ENCODE measurements at places on chromosomes 5 and 9.
A peak's percentile ranks its signal among the peaks of the same experiment; 100 is the strongest.

DNA sequence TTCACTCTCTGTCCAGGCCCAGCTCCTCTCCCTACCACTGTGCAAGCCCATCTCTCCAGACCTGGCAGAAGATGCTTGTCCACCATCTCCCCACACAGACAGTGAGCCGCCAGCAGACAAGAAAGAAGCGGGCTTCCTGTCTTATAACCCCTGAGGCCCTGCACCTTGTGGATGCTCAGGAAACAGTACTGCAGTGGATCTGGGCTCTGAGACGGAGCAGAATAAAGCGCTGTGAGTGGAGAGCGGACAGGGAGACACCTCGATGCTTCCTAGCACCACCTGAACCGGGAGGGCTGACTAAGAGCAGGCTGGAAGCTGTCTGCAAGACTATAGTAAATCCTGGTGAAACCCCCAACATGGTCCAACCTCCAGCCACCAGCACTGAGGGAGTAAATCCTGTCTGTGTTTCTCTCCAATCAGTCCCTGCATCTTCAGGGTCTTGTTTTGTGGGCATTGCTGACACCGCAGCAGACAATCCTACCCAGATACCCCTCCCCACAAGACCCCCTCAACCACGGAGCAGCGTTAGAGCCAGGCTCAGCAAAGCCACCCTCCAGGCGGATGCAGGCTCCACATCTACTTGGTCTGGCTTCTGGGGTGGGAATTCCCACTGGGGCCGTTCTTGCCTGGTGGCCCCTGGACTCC lies 18.7 kb downstream of the ORM2 start:
- DNase-seq = no peak

- DNase-seq = no peak
Observed at GRCh38 chr5:154577416-154577815, 99.4 kb upstream of the HAND1 start.

- no peak for DNase-seq
Observed at GRCh38 chr5:166031926-166032325, 2259.5 kb upstream of the WWC1 start.

- no peak for DNase-seq
Observed at GRCh38 chr5:171644536-171644935, 141.1 kb upstream of the SMIM23 start.

DNA sequence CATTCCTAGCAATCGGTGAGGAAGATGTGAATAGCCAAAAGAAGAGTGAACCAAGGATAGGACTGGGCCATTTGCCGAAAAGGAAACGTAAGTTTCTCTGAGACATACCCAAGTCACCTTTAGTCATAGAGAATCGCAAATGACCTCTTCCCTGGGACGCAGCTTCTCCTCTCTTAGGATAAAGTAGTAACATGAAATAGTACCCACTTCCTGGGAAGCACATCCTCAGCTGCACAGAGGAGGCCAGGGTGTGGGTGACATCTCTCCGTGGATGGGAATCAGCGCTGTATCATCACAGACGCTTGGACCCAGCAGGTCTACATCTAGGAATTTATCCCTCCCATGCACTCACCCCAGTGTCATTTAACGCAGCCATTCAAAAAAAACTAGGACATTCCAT lies 120.9 kb upstream of the PHYKPL start:
- DNase-seq = no peak

GRCh38 chr5:82991678-82992323 lies 85.4 kb downstream of the TMEM167A start:
- no peak for DNase-seq

DNA sequence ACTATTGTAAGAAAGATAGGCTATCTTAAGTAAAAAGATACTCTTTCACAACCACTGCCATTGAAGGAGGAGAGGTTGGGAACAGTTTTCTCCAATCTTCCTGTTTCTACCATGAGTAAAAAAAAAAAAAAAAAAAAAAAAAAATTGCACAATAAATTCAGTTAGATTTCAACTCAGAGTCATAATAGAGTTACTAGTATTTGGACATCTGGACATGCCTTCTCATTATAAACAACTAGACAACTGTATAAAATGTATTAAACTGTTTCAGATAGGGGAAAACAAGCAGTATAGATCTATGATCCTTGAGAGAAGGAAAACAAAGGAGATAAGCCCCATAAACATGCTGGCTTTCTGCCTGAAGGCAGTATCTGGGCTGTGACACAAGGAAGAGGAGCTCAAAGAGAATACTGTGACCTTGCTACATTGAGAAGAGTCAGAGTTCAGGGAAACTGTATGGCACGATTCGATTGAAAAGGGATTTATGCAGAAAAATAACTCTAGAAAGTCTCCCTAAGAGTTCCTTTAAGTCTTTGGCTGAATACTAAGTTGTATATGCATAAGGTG lies 249.2 kb upstream of the POU5F2 start:
- DNase-seq = no peak

DNA sequence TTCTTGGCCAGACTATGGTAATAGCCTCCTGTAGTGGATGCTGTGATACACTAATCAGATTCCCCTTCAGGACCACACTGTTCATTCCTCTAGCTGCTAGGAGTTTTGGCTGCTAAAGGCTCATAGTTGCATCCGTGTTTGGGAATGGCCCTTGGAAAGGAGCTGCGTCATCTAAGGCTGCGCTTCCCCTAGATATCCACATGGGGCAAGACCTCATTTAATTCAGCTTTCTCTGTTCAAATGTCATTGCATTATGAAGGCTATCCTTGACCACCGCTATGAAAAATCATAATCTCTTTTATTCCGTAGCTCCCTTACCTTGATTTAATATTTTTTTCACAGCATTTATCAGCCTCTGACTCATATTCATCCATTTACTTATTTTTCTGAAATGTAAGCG lies 258.3 kb upstream of the NR4A3 start:
- no peak for DNase-seq

GRCh38 chr5:130400091-130400490 lies 495.8 kb downstream of the CHSY3 start:
- DNase-seq = no peak

DNA sequence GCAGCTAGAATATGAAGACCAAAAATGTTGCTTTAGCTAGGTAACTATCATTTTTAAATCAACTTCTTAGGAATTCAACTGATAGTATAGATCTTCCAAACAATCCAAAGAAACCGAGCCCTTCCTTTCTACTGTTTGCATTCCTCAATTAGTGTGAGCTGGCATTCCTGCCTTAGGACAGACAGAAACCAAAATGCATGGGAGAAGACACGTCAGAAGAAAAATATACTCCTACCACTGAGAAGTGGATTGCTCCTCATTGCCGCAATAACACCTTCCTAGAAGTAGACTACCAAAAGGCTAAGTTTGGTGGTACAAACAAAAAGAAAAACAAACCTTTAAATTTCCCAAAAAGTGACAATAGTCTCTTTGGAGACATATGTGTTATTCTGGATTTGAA lies 440.0 kb downstream of the SEMA5A start:
- no peak for DNase-seq

DNA sequence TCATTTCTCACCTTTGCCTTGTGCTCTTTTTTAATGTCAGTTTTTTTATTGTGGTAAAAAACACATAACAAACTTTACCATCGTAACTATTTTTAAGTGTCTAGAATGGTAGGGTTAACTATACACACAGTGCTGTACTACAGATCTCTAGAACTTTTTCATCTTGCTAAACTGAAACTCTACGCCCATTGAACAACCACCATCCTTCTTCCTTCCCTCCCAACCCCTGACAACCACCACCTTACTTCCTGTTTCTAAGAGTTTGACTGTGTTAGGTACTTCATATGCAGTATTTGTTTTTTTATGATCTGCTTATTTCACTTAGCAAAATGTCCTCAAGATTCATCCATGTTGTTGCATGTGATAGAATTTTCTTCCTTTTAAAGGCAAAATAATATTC lies 54.9 kb downstream of the PSAT1 start:
- DNase-seq = no peak

DNA sequence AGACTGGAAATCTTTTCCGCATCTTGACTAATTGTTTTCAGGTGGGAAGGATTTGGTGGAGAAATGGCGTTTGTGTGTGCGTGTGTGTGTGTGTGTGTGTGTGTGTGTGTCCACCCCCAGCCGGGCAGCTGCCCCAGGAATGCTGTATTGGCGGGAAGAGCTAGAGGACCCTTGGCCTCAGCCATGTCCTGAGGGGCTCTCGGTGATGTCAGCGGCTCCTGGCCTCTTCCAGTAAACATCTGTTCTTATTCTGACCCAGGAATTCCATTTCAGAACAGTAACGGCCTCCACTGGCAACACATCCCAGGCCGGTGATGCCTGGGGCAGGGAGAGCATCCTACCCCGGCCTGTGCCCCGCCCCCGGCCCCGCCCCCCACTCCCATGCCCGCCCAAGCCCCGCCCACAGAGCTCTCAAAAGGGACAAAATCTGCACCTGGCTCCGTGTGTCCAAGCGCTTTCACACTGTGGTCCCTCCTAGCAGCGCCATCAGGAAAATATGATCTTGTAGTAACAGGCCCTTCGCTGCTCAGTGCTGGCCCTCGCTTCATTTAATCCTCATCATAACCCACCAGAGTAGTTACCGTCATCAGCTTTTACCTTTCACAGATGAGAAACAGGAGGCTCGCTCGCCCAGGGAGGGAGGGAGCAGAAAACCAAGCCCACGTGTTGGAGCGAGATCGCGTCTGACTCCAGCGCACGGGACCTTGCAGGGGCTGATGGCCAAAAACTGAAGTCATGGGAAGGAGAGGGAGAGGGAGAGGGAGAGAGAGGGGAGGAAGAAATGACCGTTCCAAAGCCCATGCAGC lies 18.9 kb downstream of the ADAMTS2 start:
- DNase-seq = no peak

GRCh38 chr5:168734620-168735300 lies 155.6 kb upstream of the PANK3 start:
- no peak for DNase-seq

- DNase-seq = no peak
Observed at GRCh38 chr5:98231089-98231488, 542.4 kb upstream of the RGMB start.

GRCh38 chr5:96297290-96297689 lies 135.8 kb downstream of the PCSK1 start:
- no peak for DNase-seq

- no peak for DNase-seq
Observed at GRCh38 chr9:77961541-77961940, 70.1 kb downstream of the GNAQ start.

GRCh38 chr5:98774192-98775033 lies 950 bp downstream of the RGMB start:
- peak; percentile 30 for DNase-seq

DNA sequence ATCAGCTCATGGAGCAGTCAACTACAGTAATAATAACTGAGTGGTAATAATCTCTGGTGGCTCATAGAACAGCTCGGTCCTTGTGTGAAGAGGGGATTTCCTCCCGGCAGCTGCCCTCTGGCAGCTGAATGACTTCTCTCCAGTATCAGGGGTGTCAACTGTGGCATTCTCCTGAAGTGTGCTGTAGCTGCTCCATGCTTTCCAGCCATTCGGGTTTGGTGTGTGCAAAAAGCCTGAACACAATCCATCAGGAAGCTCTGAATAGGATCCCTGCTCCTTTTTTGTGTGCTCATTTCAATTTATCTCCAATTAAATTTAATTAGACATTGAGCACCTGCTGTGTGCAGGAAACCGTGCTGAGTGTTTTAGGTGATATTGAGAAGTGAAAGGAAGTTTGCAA lies 59.8 kb upstream of the BARX1 start:
- no peak for DNase-seq

GRCh38 chr5:145130996-145131395 lies 704.1 kb downstream of the PRELID2 start:
- no peak for DNase-seq

DNA sequence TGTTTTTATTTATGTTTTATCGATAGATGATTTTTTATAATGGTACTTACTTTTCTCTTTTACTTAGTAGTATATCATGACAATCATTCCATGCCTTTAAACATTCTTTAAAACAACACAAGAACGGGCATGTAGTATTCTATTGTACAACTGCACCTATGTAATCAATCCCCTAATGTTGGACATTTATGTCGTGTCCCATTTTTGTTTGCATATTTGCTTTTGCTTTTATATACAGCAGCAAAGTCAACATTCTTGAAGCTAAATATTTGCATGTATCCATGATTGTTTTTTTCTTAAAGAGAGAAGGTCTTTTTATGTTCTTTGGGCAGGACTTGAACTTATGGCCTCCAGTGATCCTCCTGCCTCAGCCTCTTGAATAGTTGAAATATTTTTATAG lies 527.0 kb upstream of the CLINT1 start:
- no peak for DNase-seq

GRCh38 chr9:121717141-121717991 lies 65.9 kb downstream of the DAB2IP start:
- DNase-seq = no peak

GRCh38 chr9:135889564-135890189 lies 17.7 kb downstream of the CAMSAP1 start:
- no peak for DNase-seq

GRCh38 chr9:89022001-89022759 lies 30.9 kb downstream of the S1PR3 start:
- DNase-seq = no peak

GRCh38 chr5:151742870-151743294 lies 15.5 kb downstream of the ATOX1 start:
- no peak for DNase-seq

- no peak for DNase-seq
Observed at GRCh38 chr9:30507166-30507565, 1877.3 kb upstream of the ACO1 start.

- DNase-seq = no peak
Observed at GRCh38 chr9:127173063-127173462, 50.6 kb upstream of the ANGPTL2 start.

DNA sequence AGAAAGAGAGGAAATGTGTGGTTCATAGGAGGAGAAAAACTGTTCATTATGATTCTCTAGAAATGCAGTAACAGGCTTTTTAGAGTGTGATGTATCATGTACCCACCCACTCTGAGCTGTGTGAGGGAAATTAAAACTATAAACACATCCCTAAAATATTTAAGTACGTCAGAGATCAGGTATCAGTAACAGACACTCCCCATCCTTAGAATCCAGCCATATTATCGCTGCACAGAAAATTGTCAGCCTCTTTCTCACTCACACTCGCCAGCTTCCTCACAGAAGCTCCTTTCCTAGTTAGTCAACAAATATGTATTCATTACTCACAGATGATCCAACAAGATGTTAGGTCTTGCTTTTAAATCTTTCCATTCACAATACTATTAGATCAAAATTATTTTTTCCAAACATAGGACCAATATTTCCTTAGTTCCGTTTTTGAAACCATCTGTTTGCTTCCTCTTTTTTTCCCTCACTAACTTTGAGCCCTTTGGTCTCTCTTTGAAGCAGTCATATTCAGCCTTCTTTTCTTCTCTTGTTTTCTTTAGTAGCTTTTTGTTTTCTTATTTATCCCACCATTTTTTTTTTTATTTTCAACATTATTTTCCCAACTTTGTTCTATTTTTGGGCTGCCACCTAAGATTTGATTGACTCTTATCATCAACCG lies 13.6 kb upstream of the MAST4 start:
- no peak for DNase-seq

DNA sequence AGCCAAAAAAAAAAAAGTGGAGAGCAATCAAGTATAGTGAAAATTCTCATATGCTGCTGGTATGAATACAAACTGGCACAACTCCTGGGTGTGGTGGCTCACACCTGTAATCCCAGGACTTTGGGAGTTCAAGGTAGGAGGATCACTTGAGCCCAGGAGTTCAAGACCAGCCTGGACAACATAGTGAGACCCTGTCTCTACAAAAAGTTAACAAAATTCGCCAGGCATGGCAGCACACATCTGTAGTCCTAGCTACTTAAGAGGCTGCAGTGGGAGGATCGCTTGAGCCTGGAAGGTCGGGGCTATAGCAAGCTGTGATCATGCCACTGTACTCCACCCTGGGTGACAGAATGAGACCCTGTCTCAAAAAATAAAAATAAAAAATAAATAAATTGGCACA lies 51.7 kb downstream of the FNIP1 start:
- DNase-seq = no peak
